Stimulated activated CD4-positive, alpha-beta T cell treated with anti-CD3 and anti-CD28 coated beads, Interleukin-1b, Interleukin-23, amount 100 ng/mL, for 48 hours (primary cell): ENCODE measurements at places on chromosomes 1 and 21.

DNA sequence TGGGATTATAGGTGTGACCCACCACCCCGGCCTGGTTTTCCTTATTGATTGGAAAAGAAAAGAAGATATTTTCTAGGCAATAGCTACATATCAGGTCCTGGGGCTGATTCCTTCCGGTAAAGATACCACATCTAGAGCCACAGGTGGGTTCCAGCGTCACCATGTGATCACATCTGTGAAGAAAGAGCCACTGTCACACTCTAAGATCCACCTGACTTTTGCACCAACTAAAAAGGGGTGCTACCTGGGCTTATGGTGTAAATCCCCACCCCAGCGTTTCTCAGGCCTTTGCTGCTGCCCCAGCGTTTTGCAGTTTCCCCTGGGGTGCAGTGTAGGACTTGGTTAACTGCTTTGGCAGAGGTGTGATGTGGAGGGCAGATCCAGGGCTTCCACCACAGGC, 22.3 kb upstream of the PDE9A start:
- DNase-seq: no peak

GRCh38 chr1:1984560-1985070, 19.0 kb downstream of the CFAP74 start:
- no peak for DNase-seq

- no peak for DNase-seq
Observed at GRCh38 chr1:10705953-10706352, 90.5 kb downstream of the CASZ1 start.

DNA sequence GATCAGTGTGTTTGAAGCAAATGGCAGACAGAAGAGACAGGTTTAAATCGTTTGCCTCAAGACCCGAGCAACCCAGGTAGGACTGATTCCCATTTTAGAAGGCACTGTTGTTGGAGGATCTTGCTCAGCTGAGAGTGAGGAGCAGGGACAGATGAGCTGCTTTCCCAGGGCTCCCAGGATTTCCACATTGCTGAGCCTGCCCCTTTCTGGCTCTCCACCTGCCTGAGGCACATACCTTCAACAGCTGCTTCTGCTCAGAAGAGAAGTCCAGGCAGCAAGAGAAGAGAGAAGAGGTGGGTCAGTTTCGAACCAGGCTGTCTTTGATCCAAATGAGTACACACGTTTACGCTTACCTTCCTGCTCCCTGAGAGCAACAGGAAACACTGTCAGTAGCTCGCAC, 5.7 kb downstream of the TNNT2 start:
- DNase-seq: no peak

DNA sequence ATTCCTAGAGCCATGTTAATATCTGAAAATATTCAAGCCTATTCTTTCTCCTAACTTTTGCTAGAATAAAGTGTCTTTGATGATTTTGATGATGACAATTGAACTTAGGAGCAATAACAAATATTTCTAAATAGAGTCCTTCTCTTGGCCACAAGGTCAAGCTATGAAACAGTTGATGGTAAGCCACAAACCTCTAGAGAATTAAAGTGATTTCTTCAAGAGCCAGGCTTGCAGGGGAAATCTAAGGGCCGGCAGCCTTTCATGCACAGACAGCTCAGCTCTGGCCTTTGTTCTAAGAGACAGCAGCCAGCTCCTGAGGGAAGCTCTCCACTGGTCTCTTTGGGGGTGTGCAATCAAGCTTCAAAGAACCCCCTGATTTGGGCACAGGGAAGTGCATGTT, 59.0 kb downstream of the SUSD4 start:
- no peak for DNase-seq

DNA sequence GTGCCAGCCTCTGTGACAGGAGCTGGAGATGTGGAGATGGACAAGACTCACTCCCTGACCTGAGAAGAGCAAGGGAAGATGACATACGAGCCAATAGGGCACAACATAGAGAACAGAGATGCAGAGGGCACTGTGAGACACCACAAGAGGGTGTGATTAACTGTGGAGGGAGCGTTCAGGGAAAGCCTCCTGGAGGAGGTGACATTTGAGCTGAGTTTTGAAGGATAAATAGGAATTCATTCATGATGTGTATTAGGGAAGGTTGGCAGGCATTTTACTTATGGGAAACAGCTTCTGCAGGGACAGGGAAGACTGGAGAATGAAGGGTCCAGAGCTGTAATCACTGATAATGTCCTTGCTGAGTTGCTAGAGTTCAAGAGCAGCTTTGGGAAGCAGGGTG, 25.0 kb upstream of the TENT5C start:
- DNase-seq: no peak

- DNase-seq: no peak
Observed at GRCh38 chr1:197998110-197998509, 80.9 kb downstream of the LHX9 start.

DNA sequence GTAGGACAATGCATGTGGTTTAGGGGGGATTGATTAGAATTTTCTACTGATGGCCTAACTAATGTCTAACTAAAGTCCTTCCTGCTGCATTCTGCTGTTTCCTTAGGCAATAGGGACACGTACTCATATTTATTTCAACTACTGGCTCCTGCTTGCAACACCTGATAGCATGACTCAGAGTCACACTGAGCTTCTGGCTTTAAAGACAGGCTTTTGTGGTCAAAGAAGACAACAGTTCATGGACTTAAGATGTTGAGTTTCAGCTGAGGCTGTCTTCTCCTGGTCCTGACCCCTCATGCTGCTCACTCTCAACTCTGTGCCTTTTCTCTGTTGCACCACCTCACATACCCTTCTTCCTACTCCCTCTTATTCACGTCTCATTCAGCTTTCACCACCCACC, 29.1 kb upstream of the TRABD2B start:
- DNase-seq: no peak

- DNase-seq: no peak
Observed at GRCh38 chr1:2914702-2915101, 106.6 kb upstream of the ACTRT2 start.
